ENCODE measurements at places on chromosomes 4 and X.

GRCh38 chrX:47843363-47843762 is 6.7 kb downstream of the ZNF81 start:
- no peak for DNase-seq

DNA sequence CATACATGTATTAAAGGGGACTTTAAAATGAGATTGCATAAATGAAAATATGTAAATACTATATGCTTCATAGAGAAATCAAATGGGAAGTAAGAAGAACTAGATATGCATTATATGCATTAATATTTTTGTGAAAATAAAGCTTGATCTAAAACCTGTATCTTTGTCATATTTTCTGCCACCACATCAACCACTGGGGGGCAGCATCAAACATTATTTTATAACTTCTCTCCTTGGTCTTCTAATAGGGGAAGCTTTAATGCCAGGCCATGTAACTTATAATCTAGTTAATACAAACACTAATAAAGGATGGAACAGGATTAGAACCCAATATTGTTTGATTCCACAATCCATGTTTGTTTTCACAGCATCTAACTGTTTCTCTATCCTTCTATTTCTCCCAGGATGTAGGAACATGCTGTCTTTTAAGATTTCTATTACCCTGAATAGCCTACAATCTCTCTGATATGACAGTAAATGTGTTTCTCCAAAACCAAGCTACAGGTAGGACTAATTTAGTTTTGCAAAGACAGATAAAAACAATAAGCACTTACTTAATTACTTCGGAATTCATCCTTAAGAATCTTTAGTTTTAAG is 10.0 kb downstream of the QRFPR start:
- DNase-seq: peak; percentile 72

- no peak for DNase-seq
Measured at GRCh38 chr4:62487016-62487415, 1286.9 kb downstream of the ADGRL3 start.

GRCh38 chr4:68874507-68874906 is 58.7 kb downstream of the UGT2B10 start:
- DNase-seq: no peak

DNA sequence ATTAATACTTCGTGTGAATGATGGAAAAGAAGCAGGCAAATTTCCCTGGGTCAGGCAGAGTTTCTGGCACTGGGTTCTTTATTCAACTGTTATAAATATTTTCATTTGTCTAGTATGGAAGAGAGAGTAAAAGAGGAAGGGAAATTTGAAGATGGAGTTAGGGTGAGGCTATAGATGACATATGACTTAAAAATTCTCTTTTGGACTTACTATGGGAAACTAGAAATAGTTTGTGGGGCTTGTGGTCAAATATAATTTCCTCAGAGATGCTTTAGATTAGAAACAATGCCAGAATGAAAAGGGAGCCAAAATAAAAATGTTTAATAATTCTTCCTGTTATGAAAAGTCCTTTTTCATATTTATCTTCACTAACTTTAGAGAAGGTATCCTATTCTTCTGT is 103.2 kb downstream of the GC start:
- DNase-seq: no peak

GRCh38 chr4:83785891-83786290 is 250.0 kb downstream of the GPAT3 start:
- DNase-seq: no peak

- DNase-seq: peak; percentile 46
Measured at GRCh38 chr4:46894826-46895225, 14.2 kb downstream of the COX7B2 start.

DNA sequence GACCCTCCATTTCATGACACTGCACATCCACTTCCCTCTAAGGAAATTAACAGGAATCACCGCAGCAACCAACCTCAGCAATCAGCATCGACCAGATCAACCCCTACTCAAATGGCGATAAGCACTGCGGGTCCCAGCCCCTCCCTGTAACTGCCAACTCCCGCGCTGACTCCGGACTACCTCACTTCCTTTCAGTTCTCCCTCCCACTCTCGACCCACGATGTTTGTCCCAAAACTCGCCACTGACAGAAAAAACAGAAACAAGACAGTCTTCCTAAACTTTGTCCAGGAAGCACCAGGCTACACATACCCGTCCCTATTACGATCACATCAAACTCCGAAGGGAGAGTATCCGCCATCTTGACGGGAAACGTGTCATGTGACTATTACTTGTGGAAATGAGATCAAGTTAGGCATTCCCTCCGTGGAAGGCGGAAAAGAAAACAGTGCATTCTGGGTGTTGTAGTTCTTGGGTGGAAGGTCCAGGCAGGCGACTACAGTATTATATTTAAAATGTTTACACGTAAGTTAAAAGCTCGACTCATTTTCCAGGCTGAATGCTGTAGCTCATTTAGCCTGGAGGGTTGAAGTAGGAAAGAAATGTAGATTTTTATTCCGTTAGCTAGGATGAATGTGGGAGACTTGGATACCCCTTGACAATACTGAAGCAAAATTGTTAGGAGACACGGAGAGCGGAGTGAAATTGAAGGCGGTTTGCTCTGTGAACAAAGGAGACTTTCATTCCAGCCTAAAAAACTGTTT is at the start of gene CHM:
Gene CHM (minus strand): TSS at position 385 of the 762 bp plus-strand sequence. CDS start 26 bp downstream, at position 359.
- DNase-seq: peak; percentile 92

GRCh38 chr4:164215113-164215741 is 538.7 kb upstream of the SMIM31 start:
- no peak for DNase-seq

- no peak for DNase-seq
Measured at GRCh38 chr4:87377816-87378215, 13.2 kb downstream of the HSD17B11 start.

DNA sequence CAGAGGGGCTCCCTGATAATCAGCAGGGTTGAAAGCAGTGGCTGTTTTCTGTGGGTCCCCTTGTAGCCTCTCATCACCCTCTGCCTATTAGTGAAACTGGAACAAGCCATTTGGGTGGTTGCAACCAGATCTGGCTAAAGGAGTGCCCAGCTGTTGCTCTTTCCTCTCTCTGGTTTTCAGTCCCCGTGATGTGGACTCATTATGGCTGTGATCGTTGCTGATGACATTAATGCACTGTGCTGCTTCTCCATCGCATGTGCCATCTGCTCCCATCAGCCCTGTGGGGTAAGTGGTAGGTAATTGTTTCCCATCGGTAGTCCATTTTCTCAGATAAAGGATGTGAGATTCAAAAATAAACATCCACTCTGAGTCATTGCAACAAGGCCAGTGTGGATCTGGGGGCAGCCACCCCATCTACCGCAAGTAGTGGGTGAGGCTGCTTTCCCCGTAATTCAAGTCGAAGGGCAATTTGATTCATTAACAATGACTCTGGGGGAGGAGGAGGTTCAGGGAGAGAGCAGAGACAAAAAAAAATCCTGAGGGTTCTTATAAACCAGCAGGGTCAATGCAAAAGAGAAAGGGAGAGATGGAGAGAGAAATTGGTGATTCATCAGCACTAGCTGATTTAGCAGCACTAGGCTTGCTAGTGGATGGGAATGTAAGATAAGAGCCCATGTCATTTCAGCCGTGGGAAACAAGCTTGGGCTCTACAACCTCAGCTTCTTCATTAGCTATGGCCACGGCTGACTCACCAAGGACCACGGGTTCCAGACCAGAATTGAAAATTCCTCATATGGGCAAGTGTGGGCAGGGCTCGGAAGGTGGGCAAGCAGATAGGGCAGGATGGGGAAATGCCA is 357.8 kb downstream of the MID1IP1 start:
- peak; percentile 70 for DNase-seq

GRCh38 chrX:68995386-68995779 is 166.6 kb downstream of the EFNB1 start:
- DNase-seq: no peak

DNA sequence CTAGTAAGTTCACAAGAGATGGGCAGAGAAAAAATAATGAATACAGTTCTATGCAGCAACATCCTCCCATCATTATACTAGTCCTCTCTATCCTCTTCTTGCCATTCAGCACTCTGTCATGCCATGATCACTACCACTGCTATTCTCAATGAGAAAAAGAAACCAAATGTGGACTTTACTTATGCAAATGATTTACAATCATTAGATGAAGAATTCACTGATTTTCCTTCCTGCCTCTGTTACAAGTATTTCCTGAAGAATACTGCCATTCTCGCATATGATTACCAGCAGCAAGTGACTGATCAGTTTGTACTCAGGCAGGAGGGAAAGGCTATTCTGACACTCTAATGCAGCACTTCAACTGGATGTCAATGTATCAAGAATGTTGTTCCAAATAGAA is 50.3 kb downstream of the WDFY3 start:
- DNase-seq: no peak

- no peak for DNase-seq
Measured at GRCh38 chr4:123705419-123705818, 308.8 kb downstream of the SPRY1 start.
